ENCODE measurements at places on chromosomes 11 and 22. TPM values are rescaled to one million over a fixed set of nuclear protein-coding genes. Genes with fewer than 3 reads are reported as not detected.

HEPN1 gene
- total RNA-seq = not detected

LRRC74B gene
- total RNA-seq = 0.20 TPM

TIGD3 gene
- 0.16 TPM for total RNA-seq

CNGA4 gene
- total RNA-seq = 0.08 TPM

STT3A gene
- total RNA-seq = 73.6 TPM

CNTN5 gene
- total RNA-seq = 0.04 TPM

RBFOX2 gene
- 42.9 TPM for total RNA-seq

UBQLN3 gene
- total RNA-seq = not detected

KCNJ1 gene
- total RNA-seq = not detected

CHADL gene
- total RNA-seq = 3.9 TPM

KCNA4 gene
- total RNA-seq = not detected

E2F8 gene
- total RNA-seq = 5.2 TPM

PLAAT4 gene
- total RNA-seq = 5.5 TPM

DGCR6 gene
- total RNA-seq = 1.6 TPM

TRPM5 gene
- not detected for total RNA-seq

ISX gene
- total RNA-seq = not detected

BACE1 gene
- 17.5 TPM for total RNA-seq

APOL4 gene
- 3.5 TPM for total RNA-seq
